GM23338 (cell line): ENCODE measurements at places on chromosomes 4 and X. TPM values are rescaled to one million over a fixed set of nuclear protein-coding genes. Genes with fewer than 3 reads are reported as not detected.

Gene IQSEC2
- 81.6 and 92.2 TPM in 2 replicates for total RNA-seq

Gene ARAP2
- total RNA-seq, result 0.39 and 4.8 TPM in 2 replicates

Gene EDA2R
- total RNA-seq, result 7.0 and 9.6 TPM in 2 replicates

Gene PPP2R2C
- total RNA-seq, result 7.6 and 9.2 TPM in 2 replicates

Gene PAGE1
- not detected in 2 replicates for total RNA-seq

Gene RPGR
- total RNA-seq, result 19.6 and 36.3 TPM in 2 replicates

Gene SCML1
- total RNA-seq, result 4.0 and 5.4 TPM in 2 replicates

Gene AFF2
- total RNA-seq, result 5.8 and 5.9 TPM in 2 replicates

Gene NAP1L2
- 16.2 and 24.0 TPM in 2 replicates for total RNA-seq

Gene PLXNB3
- 3.2 and 4.1 TPM in 2 replicates for total RNA-seq

GRCh38 chr4:119138046-119138445, 2.4 kb downstream of the MYOZ2 start:
- H3K27ac ChIP-seq, result no peak overlapping the region
- no peaks in the 10 kb centered on the region for H3K36me3 ChIP-seq
- H3K27me3 ChIP-seq, result no peaks in the 10 kb centered on the region
- H3K4me3 ChIP-seq, result no peak overlapping the region
- DNase-seq, result peak; percentile 67
- H3K4me1 ChIP-seq, result no peaks in the 10 kb centered on the region

GRCh38 chrX:10124506-10125247, 32.1 kb upstream of the CLCN4 start:
- no peaks in the 10 kb centered on the region for H3K27me3 ChIP-seq
- no peak overlapping the region for H3K4me3 ChIP-seq
- no peaks in the 10 kb centered on the region for H3K36me3 ChIP-seq
- no peak for DNase-seq
- H3K27ac ChIP-seq, result no peak overlapping the region
- no peaks in the 10 kb centered on the region for H3K4me1 ChIP-seq

- H3K36me3 ChIP-seq, result no peaks in the 10 kb centered on the region
- peak; percentile 54 for DNase-seq
- no peaks in the 10 kb centered on the region for H3K4me1 ChIP-seq
- H3K27me3 ChIP-seq, result no peaks in the 10 kb centered on the region
- H3K4me3 ChIP-seq, result no peak overlapping the region
Observed at GRCh38 chr4:109164011-109164410, 138.4 kb downstream of the COL25A1 start.

- no peak overlapping the region for H3K27ac ChIP-seq
- H3K36me3 ChIP-seq, result no peaks in the 10 kb centered on the region
- H3K27me3 ChIP-seq, result no peaks in the 10 kb centered on the region
- no peak overlapping the region for H3K4me3 ChIP-seq
Observed at GRCh38 chr4:153728151-153728550, 31.7 kb downstream of the RNF175 start.

DNA sequence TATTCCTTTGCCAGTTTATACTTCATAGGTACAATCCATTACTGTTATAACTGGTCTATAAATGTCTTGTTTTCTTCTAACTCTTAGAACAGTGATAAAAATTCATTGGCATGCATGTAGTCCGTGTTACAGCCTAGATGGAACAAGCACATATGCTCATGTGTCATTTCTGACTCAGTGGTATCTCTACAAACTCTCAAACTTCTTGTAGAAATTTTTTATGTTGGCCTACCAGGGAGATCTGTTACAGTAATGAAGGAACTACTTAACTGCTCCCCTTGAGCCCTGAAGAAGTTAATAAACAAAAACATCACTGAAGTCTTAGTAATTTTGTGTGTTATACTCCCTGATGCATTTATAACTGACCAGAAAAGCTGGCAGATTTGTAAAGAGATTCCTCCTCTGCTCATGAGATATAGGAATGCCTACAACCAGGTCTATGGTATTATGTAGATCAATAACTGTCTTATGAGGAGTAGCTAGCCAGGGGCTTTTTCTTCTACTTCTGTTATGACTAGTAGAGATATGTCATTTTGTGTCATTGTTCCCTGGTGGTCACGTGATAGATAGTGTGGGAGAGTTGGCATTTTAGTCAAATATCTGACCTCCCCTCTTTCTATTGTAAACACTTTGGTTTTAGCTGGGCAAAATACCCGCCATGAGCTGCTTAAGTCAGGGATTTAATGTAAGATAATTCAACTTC, 53.7 kb upstream of the FAAH2 start:
- H3K36me3 ChIP-seq, result no peaks in the 10 kb centered on the region
- DNase-seq, result no peak

DNA sequence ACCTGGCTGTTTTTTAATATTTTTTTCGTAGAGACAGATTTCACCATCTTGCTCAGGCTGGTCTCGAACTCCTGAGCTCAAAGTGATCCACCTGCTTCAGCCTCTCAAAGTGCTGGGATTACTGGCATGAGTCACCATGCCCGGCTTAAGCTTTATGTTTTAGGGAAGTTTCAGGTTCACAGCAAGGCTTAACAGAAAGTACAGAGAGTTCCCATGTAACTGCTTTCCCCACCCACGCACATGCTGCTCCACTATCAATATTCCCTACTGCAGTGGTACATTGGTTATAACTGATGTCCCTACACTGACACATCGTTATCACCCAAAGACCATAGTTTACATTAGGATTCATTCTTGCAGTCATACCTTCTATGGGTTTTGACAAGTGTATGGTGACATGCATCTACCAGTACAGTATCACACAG, 62.7 kb downstream of the PRPS1 start:
- no peaks in the 10 kb centered on the region for H3K36me3 ChIP-seq
- no peaks in the 10 kb centered on the region for H3K4me1 ChIP-seq
- no peak for DNase-seq
- H3K4me3 ChIP-seq, result no peak overlapping the region
- H3K27me3 ChIP-seq, result no peaks in the 10 kb centered on the region

DNA sequence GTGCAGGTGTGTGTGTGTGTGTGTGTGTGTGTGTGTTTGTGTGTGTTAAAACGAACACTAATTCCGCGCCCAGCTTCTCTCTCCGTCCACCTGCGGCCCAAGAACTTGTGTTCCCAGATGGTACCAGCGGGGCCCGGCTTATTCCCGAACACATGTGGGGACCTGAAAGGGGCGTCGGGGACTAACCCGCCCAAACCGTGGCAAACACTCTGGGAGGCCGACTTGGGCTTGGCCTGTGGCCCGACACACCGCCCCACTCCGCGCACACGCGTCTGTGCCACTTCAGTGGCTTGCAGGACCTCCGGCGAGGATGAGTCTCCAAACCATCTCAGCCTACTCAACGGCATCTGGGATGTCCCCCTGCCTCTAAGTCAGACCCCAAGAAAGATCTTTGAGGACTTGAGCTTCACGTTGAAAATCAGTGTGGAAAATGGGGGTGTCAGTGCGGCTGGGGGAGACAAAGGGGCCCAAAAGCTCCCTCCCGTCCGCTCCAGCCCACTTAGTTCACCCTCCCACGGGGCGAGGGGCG, 790 bp upstream of the HHIP start:
- peaks cover 26% of the 10 kb centered on the region for H3K4me1 ChIP-seq
- H3K36me3 ChIP-seq, result no peaks in the 10 kb centered on the region
- DNase-seq, result peak; percentile 45
- H3K4me3 ChIP-seq, result peak overlapping the region; percentile 58
- peaks cover 67% of the 10 kb centered on the region for H3K27me3 ChIP-seq

DNA sequence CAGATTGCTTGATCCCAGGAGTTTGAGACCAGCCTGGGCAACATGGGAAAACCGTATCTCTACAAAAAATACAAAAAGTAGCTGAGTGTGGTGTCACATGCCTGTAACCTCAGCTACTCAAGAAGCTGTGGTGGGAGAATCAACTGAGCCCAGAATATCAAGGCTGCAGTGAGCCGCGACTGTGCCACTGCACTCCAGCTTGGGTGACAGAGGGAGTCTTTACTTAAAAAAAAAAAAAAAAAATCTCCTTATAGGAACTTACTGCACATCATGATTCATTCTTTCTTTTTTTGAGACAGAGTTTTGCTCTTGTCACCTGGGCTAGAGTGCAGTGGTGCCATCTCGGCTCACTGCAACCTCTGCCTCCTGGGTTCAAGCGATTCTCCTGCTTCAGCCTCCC, 24.3 kb downstream of the UPF3B start:
- no peaks in the 10 kb centered on the region for H3K36me3 ChIP-seq
- H3K27ac ChIP-seq, result no peak overlapping the region
- no peak overlapping the region for H3K4me3 ChIP-seq
- H3K4me1 ChIP-seq, result no peaks in the 10 kb centered on the region
- DNase-seq, result no peak

DNA sequence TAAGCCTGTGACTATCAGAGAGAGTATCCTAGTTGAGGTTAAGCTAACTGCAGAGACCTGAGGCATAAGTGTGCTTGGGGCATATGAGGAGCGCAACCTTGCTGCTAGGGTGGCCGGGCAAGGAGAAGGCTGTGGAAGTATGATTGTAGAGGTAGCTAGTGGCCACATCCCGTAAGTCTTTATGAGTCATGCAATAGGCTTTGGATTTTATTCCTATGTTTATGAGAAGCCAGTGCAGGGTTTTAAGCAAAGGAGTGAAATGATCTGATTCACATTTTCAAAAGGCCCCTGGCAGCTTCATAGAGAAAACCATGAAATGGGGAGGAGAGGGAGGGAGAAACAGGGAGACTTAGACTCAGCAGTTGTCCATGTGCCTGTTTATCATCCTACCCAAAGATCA, 92.1 kb upstream of the WDFY3 start:
- no peak overlapping the region for H3K4me3 ChIP-seq
- DNase-seq, result no peak
- no peaks in the 10 kb centered on the region for H3K27me3 ChIP-seq
- H3K27ac ChIP-seq, result no peak overlapping the region
- no peaks in the 10 kb centered on the region for H3K36me3 ChIP-seq
- no peaks in the 10 kb centered on the region for H3K4me1 ChIP-seq

DNA sequence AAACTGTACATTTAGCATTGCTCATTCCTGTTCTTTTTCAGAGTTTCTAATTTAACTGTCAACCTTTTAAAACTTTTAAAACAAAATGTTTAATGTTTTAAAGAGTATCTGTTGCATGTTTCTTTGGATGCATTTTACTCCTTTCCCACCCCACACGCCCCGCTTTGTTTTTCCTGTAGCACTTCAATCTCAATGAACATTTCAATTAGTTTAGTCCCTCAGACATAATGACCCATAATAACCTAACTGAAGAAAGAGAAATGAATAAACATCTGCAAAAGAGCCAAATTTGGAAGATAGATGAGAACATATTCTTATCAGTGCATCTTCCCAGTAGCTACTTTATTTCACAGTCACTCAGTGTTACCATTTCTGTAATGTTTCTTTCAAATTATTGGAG, 7.5 kb downstream of the PCDH10 start:
- no peak overlapping the region for H3K27ac ChIP-seq
- peaks cover 29% of the 10 kb centered on the region for H3K27me3 ChIP-seq
- H3K36me3 ChIP-seq, result no peaks in the 10 kb centered on the region
- no peak for DNase-seq

DNA sequence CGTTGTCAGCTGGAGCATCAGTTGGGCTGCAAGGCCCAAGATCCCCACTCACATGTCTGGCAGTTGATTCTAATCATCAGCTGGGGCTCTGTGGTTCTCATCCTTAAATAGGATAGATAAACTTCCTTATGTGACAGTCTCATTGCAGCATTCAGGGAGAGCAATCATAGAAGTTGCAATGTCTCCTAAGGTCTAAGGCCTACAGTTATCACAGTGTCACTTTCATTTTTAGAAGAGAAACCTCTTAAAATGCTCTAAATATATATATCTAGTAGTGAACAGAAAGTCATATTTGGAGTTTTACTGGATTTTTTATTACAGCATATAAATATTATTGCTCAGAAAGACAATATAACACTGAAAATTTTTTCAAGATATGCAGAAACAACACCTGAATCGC, 226.0 kb upstream of the PPP1R2C start:
- no peaks in the 10 kb centered on the region for H3K27me3 ChIP-seq
- no peak overlapping the region for H3K4me3 ChIP-seq
- H3K36me3 ChIP-seq, result no peaks in the 10 kb centered on the region

DNA sequence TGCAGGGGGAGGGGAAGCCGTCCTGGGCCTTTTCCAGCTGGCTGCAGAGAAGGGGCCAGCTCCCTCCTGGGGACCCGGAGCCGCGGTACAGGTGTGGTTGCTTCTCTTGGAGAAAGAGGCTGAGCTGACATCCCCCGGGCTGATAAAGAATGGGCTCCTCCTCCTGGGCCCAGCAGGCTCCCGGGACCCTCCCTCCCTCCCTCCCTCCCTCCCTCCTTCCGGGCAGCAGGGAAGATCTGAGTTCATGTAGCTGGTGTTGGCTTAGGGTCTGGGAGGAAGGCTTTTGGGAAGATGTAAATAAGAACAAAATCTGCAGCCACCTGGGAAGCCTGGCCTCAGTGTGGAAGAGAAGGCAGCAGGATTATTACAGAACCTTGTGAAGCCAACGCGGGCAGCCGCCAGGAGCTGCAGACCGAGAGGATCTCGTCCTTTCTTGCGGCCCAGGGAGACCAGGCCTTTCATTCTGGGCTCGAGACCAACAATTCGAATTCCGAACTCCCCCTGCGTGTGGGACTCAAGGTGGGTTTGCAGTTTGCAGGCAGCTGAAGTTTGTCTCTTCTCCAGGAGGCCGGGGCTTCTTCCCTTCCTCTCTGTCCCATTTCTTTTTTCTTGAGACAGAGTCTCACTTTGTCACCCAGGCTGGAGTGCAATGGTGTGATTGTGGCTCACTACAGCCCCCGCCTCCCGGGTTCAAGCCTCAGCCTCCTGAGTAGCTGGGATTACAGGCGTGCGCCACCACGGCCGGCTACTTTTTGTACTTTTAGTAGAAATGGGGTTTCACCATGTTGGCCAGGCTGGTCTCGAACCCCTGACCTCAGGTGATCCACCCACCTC, at the start of gene PLCXD1:
Gene PLCXD1, plus strand, starts transcription at position 216 of the 834 bp plus-strand sequence. CDS start 2,807 bp downstream, outside the sequence.
- H3K27ac ChIP-seq, result peak within 1 kb of the TSS; percentile 99
- H3K4me1 ChIP-seq, result peaks cover 10% of the 10 kb centered on the region; the same call in 1 of the 2 replicates
- peaks cover 26% of the 10 kb centered on the region for H3K36me3 ChIP-seq
- peak within 1 kb of the TSS; percentile 94 for H3K4me3 ChIP-seq
- DNase-seq, result peak; percentile 96

DNA sequence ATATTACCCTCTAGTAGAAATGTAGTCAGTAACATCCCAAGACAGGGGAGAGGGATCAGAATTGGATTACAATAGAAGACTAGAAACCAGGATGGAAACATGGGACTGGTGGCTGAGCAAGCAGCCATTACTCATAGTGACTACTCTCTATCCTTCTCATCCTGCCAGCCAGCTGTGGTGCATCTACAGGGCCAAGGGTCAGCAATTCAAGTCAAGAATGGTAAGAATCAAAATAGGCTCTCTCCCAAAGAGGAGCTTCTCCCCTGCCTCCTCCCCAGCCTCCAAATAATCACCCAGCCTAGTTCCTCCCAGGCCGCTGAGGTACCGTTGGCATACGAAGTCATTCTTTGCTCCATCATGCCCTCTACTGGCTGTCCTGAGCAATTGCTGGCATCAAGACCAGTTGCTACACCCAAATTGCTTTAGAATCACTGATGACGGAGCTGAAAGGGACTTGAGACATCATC, 19.4 kb downstream of the AWAT2 start:
- H3K4me3 ChIP-seq, result no peak overlapping the region
- H3K4me1 ChIP-seq, result no peaks in the 10 kb centered on the region; the same call in 1 of the 2 replicates
- H3K36me3 ChIP-seq, result no peaks in the 10 kb centered on the region
- DNase-seq, result peak; percentile 70
- no peak overlapping the region for H3K27ac ChIP-seq
